Smooth muscle cell of the umbilical artery (primary cell): ENCODE measurements at places on chromosomes 5 and 9. TPM values are rescaled to one million over a fixed set of nuclear protein-coding genes. Genes with fewer than 3 reads are reported as not detected.

ZNF462 gene
- total RNA-seq: 17.2 and 24.3 TPM in 2 replicates

FCN1 gene
- total RNA-seq: not detected in 2 replicates

SRP19 gene
- 87.3 and 105 TPM in 2 replicates for total RNA-seq

SLC46A2 gene
- not detected in 2 replicates for total RNA-seq

ANXA2R gene
- total RNA-seq: 1.2 and 1.9 TPM in 2 replicates

ANKRD31 gene
- total RNA-seq: under 0.01 and 0.14 TPM in 2 replicates

GABRA1 gene
- 0.30 TPM in 1 of 2 replicates, not detected in the other for total RNA-seq

C5orf58 gene
- not detected in 2 replicates for total RNA-seq

OR1Q1 gene
- total RNA-seq: not detected in 2 replicates

STPG3 gene
- not detected in 2 replicates for total RNA-seq

ARL14EPL gene
- total RNA-seq: not detected in 2 replicates

SPINK7 gene
- not detected in 2 replicates for total RNA-seq
